CD4-positive, alpha-beta T cell treated with Interleukin-6 for 4 hours (primary cell): ENCODE measurements at places on chromosomes 11 and 22.

DNA sequence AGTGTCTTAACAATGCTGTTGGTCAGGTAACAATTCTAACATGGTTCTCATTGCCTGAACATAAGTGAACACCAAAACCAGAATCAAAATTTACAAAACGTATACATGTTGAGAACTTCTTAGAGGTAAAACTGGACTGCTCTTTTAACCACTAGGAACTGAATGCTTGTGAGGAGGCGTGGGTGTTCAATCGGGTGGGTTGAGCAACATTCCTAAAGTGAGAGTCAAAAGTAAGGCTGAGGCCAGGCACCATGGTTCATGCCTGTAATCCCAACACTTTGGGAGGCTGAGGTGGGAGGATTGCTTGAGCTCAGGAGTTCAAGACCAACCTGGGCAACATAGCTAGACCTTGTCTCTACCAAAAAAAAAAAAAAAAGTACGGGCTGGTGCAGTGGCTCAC, 11.5 kb downstream of the PPME1 start:
- DNase-seq, result no peak

DNA sequence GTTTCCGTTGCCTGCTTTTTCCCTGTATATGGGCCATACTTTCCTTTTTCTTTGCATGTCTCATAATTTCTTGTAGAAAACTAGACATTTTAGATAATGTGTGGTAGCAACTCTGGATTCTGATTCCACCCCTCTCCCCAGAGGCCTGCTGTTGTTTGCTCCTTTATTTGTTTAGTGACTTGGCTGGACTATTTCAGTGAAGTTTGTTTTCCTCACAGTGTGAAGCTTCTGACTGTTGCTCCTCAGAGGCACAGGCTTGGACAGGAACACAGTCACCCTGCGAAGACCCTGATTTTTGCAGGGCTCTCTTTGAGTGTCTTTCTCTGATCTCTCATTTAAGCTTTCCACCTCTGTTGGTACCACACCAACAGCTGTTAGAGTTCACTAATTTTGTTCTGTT, 72.5 kb downstream of the SWAP70 start:
- no peak for DNase-seq

DNA sequence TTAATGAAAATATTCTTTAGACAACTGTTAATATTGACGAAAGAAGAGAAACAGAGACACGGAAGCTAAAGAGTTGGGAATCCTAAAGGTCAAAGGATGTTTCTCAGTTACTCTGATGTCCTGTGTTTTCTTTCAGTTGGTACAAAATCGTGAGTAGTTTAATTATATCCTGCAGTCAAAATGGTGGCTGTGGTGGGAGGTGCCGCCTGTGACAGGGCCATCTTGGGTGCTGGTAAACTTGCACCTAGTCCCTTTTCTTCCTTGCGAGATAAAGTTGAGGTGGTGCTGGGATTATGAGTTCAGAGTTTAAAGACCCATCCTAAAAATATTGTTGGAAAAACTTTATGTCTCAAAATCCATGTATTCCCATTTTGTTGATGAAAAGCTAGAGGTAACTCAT, 2.2 kb downstream of the CECR2 start:
- no peak for DNase-seq

GRCh38 chr11:68763926-68764657, 12.8 kb upstream of the TESMIN start:
- no peak for DNase-seq

GRCh38 chr11:72721689-72722049, 30.5 kb downstream of the ARAP1 start:
- peak; percentile 55 for DNase-seq

- no peak for DNase-seq
These were observed 146.0 kb downstream of the PARVA start for GRCh38 chr11:12523180-12523924.

DNA sequence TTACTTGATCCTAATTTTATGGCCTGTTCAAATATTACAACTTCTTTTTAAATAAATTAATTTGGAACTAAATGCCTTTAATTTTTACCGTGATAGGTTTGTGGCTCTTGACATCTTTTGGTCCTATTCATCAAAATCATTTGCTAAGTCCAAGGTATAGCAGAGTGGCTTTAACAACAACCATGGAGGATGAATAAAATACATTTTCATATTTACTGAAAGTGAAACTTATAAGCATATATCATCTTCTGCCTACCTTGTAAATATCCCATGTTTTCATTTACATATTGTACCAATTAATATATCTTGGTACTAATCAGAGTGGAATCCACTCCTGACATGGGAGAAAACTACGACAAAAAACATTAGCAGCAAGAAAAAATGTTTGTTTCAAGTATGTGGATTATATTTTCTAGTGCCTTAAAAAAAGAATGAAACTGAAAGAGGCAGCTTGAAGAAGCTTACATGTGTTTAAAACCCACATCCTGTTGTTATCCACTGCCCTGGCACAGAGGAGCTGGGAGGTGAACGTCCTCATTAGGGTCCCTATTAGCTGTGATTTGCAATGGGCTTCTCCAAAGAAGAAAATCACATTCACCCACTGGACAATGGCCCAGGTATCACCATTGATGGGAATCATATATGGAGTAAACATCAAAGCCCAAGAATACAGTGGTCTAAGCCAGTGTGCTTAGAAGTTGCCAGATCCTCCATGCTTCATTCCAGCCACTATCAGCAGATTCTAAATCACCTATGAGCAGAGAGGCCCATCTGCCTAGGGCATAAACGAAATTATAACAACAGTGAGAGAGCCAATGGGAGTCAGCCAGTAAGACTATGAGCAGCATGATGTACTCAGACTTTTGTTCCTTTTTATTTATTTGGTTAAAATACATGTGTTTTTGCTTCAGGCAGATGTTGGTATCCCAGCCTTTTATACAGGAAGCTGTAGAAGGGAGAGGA, 84.7 kb downstream of the MAML2 start:
- peak; percentile 65 for DNase-seq

DNA sequence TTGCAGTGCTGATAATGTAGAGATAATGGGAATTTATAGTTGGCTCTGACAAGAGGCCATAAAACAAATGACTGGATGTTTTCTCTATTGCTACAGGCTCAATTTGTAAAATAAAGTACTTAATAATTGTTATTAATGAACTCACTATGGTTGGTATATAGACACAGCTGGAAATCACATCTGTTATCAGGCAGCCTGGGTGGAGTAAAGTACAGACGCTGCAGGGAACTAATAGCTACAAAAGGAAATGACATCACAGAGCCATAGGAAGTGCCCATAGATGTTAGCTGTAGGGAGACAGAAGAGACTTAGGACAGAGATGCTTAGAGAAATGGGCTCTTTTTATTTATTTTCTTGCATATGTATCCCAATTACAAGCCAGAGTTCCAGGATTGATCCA, 81.0 kb upstream of the SNX19 start:
- DNase-seq, result no peak

- no peak for DNase-seq
These were observed 15.1 kb upstream of the CABP2 start for GRCh38 chr11:67538306-67538705.

DNA sequence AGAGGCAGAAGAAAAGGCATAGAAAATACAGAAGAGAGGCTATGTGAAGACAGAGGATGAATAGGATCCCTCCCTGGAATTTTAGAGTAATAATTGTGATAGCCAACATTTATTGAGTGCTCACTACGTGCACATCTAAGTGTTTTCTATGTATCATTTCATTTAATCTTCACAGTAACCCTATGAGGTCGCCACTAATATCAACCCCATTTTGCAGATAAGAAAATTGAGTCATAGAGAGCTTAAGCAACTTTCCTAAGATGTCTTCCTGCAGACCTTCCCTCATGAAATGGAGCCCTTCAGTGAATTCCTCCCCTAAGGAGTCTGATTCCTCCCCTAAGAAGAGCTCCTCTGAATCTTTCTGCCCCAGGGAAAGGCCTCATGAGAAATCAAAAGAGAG, 38.1 kb downstream of the RRP8 start:
- DNase-seq, result no peak

- DNase-seq, result no peak
These were observed 55.0 kb upstream of the USP47 start for GRCh38 chr11:11786771-11787170.

DNA sequence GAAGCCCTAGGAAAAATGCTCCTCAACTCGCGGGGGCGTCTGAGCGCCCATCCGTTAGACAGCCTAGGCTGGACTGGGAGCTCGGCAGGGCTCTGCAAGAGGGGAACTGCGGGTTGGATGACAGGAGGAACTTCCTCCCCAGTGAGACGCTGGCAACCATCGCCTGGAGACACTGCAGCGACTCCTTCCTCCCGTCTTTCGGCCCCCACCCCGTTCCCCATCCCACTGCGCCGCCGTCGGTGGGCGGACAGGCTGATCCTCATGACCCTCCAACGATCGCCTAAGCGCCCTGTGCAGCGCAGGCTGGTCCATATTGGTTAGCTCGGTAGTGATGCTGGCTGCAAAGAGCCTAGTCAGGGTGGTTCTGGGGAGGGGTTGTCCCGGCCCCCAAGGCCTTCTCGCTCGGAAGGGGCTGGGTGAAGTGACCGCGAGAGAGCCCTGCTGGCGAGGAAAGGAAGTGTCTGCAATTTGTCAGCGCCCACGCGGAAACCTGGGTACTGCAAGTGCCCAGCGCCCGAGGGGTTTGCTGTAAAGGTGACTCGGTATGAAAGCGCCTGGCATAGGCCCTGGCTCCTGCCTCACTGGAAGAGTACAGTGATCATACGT, 638 bp downstream of the NRGN start:
- DNase-seq, result peak; percentile 65
